Breast epithelium (tissue), 4 donors: ENCODE measurements at places on chromosomes 6 and 20. TPM values are rescaled to one million over a fixed set of nuclear protein-coding genes. Genes with fewer than 3 reads are reported as not detected.

GRCh38 chr6:3899061-3899460 is 49.9 kb downstream of the FAM50B start:
- H3K27ac ChIP-seq, result no peak overlapping the region
- no peak overlapping the region for H3K4me3 ChIP-seq
- no peaks in the 10 kb centered on the region for H3K36me3 ChIP-seq
- DNase-seq, result no peak
- no peaks in the 10 kb centered on the region for H3K4me1 ChIP-seq
- H3K27me3 ChIP-seq, result no peaks in the 10 kb centered on the region

DNA sequence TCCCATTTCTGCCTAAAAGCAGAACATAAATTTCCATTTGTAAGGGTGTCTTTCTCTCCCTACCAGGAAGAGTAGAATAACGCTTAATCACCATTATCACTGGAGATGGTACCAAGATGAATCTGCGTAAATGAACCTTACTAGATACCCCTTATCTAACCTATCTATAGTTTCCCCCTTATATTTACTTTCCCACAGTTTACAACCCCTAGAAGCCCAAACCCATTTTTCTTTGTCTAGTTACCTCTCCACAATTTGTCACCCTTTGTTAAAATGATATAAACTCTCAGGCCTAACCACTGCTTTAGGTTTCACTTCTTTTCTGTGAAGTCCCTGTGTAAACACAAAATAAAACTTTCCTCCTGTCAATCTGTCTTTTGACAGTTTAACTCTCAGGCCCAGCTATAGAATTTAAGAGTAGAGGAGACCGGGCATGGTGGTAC is 45.5 kb downstream of the PCNA start:
- no peaks in the 10 kb centered on the region for H3K4me1 ChIP-seq
- H3K27ac ChIP-seq, result no peak overlapping the region
- no peak for DNase-seq
- no peaks in the 10 kb centered on the region for H3K36me3 ChIP-seq

PSORS1C2 gene
- total RNA-seq, result not detected

PRDM13 gene
- total RNA-seq, result not detected

RIPOR3 gene
- 35.5 TPM for total RNA-seq
